Stimulated activated naive CD8-positive, alpha-beta T cell treated with anti-CD3 and anti-CD28 coated beads, Interleukin-15, Interleukin-2, amounts not matched to agents 100 U/mL and 50 U/mL, for 24 hours (primary cell): ENCODE measurements at places on chromosomes 12 and 14.

GRCh38 chr12:82625523-82625922, 61.2 kb upstream of the TMTC2 start:
- no peak for DNase-seq

DNA sequence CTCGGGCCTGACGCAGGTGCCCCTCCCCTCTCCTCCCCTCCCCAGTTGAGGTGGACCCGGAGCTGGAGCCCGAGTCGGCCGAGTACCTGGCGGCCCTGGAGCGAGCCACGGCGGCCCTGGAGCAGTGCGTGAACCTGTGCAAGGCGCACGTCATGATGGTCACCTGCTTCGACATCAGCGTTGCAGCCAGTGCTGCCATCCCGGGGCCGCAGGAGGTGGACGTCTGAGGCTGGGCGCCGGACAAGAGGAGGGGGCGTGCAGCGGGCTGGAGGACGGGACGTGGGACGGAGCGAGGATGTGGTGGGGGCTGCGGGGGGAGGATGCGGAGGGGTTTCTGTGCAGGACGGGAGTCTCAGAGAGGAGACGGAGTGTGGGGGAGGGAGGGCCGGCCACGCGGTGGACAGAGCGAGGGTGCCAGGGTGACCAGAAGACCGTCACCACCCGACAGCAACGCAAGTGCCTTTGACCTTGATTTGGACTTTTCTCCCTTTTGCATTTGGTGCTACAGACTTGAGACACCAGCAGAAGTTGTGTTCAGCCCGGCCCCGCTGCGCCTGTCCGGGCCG, 41.3 kb downstream of the KIF26A start:
- no peak for DNase-seq

- DNase-seq = no peak
Observed at GRCh38 chr14:87443787-87444186, 549.2 kb downstream of the GALC start.

DNA sequence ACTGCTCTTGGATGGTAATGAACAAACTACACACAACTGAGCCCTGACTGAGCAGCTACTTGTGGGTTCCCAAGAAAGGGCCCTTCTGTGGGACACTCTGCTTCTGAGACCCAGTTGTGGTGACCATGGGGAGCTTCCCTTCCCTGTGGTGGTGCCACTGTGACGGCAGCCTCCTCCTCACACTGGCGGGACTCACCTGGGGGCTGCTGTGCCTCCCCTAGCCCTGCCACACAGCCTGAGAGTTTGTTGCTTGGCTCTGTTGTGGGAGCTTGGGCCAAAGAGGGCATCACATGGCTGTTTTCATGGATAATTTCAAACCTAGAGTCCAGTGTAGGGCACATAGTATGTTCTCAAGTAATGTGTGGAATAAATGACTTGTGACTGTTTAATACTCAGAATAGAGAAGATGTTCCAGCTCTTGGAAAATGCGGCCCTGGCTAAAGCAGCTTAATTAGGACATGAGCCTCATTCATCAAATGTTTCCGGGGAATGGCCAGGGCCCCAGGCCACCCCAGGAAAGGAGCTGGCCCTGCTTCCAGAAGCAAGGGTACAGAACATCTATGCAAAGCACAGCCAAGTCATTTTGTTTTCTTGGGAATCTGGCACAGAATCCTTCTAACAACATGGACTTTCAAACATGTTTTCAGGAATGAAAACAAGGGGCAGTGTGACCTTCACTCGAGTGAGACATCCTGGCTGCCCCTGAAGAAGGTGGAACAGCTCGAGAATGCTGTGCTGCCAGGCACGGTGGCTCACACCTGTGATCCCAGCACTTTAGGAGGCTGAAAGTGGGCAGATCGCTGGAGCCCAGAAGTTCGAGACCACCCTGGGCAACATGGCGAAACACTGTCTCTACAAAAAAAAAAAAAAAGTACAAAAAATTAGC, 21.2 kb downstream of the ZFYVE21 start:
- DNase-seq = no peak

GRCh38 chr12:49428793-49429192, 61.5 kb downstream of the SPATS2 start:
- DNase-seq = no peak

DNA sequence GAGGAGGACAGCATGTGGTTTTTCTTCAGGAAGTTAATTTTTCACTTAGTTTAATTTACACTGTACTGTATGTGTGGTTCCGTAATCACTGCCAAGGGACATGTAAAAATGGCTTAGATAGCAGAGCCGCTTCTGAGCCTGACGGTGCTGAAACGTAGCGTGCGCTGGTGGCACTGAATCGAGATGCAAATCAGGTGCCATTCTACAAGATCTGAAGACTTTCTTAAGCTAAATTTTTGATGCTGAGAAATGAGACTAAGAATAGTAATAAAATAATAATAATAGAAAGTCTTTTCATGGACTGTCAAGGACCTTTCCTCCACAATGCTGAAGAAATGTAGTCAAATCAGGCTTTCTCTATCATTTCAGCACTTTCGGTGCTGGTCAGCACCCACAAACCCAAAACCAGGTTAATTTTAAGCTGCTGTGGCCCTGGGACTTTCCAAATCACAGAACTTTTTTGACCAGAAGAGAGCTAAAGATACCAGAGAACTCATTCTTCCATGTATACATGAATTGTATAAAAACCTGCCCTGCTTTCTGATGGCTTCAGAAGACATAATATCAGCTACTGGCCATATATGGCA, 183.3 kb upstream of the LMO3 start:
- DNase-seq = no peak
